ENCODE measurements at places on chromosomes 2 and 18. TPM values are rescaled to one million over a fixed set of nuclear protein-coding genes. Genes with fewer than 3 reads are reported as not detected.

DAPL1 gene
- total RNA-seq = not detected

ACMSD gene
- not detected for total RNA-seq

LBX2 gene
- 1.6 TPM for total RNA-seq

PAIP2B gene
- total RNA-seq = 0.84 TPM

SPHKAP gene
- not detected for total RNA-seq

UGT1A3 gene
- total RNA-seq = not detected

IHH gene
- total RNA-seq = 0.09 TPM

GRCh38 chr18:55349685-55350084, 238.3 kb downstream of the TCF4 start:
- no peak for DNase-seq

DNA sequence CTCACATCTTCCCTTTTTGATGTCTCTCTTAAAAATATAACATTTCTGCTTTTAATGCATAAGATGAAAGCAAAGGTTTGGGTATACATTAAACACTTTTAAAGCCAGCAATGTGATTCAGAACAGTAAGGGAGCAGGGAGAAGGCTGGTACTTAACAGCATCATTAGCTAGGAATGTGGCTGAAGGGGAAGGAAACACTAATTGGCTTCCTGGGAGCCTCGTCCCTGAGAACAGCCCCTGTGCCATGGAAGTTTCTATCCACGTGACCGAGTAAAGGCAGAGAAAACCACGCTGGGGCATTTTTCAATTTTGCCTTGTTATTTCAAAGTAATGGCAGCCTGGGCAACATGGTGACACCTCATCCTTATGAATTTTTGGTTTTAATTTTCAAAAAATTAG, 109.2 kb upstream of the GPC1 start:
- DNase-seq = no peak

DNA sequence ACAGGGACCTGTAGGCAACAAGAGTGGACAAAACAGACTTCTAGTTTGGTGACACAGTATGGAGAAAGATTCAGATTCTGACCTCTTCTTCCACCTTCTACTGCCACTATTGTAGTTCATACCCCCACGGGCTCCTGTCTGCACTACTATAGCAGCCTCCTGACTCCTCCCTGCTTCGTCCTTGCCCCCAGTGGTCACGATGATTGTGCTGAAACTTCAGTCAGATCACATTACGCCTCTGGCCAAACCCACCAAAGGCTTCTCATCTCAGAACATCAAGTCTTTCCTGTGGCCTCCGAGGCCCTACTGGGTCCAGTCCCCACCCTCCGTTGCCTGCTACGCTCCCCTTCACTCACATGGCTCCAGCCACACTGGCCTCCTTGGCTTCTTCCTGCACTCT, 147.6 kb downstream of the CYP26B1 start:
- no peak for DNase-seq

GRCh38 chr2:96407041-96407918, 71.7 kb downstream of the NCAPH start:
- DNase-seq = peak; percentile 64

GRCh38 chr2:182592691-182593393, 123.2 kb upstream of the DNAJC10 start:
- no peak for DNase-seq

- no peak for DNase-seq
Observed at GRCh38 chr2:122656403-122656802, 901.0 kb downstream of the TSN start.

GRCh38 chr18:75246721-75247610, 36.4 kb downstream of the TSHZ1 start:
- no peak for DNase-seq

- no peak for DNase-seq
Observed at GRCh38 chr2:58099096-58099769, 52.6 kb downstream of the VRK2 start.

GRCh38 chr2:46901611-46902010, 14.0 kb downstream of the MCFD2 start:
- DNase-seq = no peak

- DNase-seq = no peak
Observed at GRCh38 chr2:1811258-1811970, 67.1 kb upstream of the PXDN start.

GRCh38 chr18:79479761-79480161, 84.0 kb downstream of the NFATC1 start:
- DNase-seq = no peak

- DNase-seq = no peak
Observed at GRCh38 chr2:8552293-8552801, 129.5 kb upstream of the ID2 start.

DNA sequence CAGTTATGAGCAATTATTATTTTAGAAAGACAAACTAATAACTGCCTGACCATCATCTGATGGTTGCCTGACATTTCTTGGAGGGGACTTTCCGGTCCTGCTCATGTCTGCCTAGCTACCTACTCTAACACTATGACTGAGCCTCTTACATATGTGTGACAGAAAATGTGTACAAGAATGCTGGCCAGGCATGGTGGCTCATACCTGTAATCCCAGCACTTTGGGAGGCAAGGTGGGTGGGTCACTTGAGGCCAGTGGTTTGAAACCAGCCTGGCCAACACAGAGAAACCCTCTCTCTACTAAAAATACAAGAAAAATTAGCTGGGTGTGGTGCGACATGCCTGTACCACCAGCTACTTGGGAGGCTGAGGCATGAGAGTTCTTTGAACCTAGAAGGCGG, 666.3 kb downstream of the KCNJ3 start:
- DNase-seq = no peak

GRCh38 chr2:98921062-98921461, 15.0 kb downstream of the CRACDL start:
- DNase-seq = no peak

GRCh38 chr2:72117029-72117428, 30.6 kb downstream of the CYP26B1 start:
- DNase-seq = no peak

GRCh38 chr18:48394176-48394575, 15.0 kb downstream of the ZBTB7C start:
- no peak for DNase-seq

- no peak for DNase-seq
Observed at GRCh38 chr2:34806396-34806795, 1207.3 kb upstream of the FAM98A start.

GRCh38 chr18:79576686-79577351, 102.8 kb upstream of the CTDP1 start:
- no peak for DNase-seq

- DNase-seq = no peak
Observed at GRCh38 chr2:12804091-12804856, 87.5 kb downstream of the TRIB2 start.

DNA sequence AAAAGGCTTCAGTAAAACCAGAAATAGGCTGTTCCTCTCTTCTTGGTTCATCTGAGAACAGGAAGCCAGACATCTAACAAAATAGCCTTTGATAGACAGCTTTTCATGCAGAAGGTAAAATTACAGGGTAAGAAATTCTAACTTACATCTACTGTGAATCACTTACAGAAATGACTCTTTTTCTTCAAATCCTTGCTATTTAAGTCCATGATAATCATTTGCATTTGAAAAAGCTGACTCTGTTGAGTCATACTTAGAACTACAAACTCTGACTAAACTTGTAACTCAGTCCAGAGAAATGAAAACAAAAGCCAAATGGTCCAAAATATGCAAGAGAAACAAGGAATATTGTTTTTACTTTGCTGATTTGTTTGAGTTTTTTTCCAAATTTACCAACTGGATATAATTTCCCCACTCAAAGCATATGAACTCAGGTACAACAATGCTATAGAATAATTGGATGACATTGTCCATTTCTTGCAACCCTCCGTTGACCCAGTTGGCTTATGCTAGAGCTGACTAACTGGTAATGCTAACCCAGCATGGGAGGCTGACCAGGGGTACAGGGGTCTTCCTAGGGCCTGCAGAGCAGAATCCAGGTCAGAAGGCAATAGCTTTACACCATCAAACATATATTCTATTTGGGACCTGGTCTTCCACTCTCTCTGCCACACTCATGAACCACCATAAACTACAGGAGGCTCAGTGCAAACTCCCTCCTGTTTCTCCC, 18.8 kb upstream of the MREG start:
- no peak for DNase-seq

DNA sequence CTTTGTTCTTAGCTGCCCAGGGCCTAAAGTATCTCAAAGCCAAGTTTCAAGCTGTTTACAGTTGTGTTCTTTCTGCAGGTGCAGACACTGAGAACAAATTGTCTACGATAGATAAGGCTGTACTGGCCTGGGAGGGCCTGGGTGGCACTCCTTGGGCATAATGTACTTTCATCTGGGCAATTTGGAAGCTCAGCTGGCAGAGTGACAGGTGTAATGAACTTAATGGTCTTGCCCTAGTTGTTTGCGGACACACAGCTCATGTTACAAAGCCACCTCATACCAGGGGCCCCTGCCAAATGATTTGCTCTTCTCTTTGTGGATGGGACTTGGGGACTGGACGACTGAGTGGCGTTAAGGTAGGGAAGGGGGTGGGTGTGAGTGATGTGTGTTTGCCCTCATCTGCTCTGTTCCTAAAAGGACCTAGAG, 4.3 kb downstream of the LDLRAD4 start:
- no peak for DNase-seq

- DNase-seq = no peak
Observed at GRCh38 chr2:11631462-11631861, 38.5 kb downstream of the NTSR2 start.

DNA sequence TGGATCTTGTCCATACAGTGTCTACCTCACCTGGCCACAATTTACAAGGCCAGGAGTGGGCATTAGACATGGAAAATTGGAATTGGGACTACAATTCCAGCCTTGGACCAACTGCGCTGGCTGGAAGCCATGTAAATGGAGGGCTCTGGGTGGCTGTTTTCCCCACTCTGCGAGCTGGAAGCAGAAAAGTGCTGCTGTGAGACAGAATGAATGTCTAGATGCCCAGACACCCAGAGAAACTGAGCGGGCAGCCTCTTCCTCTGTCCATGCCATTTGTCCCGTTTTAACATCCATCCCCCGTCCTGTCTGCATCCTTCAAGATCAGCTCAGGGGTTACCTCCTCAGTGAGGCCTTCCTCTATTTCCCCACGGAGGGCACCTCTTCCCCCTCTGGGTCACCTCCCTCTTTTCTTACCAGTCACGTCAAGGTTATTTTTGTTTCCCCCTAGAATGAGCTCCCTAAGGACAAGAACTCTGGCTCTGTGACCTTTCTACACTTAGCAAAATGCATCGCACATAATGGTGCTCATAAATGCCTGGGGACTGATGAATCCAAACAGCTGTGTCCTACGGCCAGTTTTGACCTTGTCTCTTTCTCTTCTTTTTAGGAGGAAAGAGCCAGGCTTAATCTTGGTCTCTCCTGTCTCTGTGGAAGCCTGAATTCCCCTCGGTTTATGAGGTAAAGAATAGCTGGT, 41.2 kb downstream of the MCFD2 start:
- DNase-seq = no peak
